Spleen (tissue), 13 donors: ENCODE measurements at places on chromosomes 5 and 9. TPM values are rescaled to one million over a fixed set of nuclear protein-coding genes. Genes with fewer than 3 reads are reported as not detected.

DNA sequence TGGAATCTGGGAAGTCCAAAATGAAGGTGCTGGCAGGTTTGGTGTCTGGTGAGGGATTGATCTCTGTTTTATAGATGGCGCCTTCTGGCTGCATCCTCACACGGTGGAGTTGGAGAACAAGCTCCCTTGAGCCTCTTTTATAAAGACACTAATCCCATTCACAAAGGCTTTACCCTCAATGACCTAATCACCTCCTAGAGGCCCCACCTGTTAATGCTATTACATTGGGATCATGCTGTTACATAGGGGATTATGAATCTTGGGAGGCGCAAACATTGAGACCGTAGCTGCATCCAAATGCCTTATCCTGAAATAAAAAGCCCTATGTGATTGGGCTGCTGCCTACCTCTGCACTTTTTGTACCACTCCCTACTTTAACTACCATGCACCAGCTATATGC is 197.1 kb upstream of the HMHB1 start:
- DNase-seq: no peak

DNA sequence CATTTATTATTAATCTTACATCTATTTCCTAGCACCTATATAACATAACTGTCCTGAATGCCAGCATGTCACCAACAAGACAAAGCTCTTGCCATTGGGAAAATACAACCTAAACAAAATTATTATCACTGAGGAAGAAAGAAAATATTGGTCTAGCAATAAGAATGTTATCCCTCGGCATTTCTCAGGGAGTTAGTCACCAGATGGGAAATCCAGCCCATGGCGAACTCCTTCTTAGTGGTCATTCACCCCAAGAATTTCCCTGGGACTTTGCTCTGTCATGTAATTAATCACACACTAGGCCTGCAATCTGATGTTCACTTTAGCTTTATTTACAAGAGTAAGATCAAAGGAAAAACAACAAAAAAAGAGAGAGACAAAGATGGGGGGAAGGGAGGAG is 56.1 kb upstream of the TAS2R1 start:
- DNase-seq: no peak

- DNase-seq: no peak
Measured at GRCh38 chr5:4730279-4730678, 409.9 kb upstream of the ADAMTS16 start.

- no peak for DNase-seq
Measured at GRCh38 chr9:109989296-109989695, 209.3 kb downstream of the PALM2AKAP2 start.

GRCh38 chr5:171029401-171029800 is 167.6 kb downstream of the RANBP17 start:
- no peak for DNase-seq

GRCh38 chr5:177478711-177479646 is 5.5 kb upstream of the DBN1 start:
- peak; percentile 88 for DNase-seq

- no peak for DNase-seq
Measured at GRCh38 chr5:173758676-173759075, 129.5 kb upstream of the CPEB4 start.

GRCh38 chr5:89728750-89729149 is 680.8 kb downstream of the CETN3 start:
- DNase-seq: no peak

DNA sequence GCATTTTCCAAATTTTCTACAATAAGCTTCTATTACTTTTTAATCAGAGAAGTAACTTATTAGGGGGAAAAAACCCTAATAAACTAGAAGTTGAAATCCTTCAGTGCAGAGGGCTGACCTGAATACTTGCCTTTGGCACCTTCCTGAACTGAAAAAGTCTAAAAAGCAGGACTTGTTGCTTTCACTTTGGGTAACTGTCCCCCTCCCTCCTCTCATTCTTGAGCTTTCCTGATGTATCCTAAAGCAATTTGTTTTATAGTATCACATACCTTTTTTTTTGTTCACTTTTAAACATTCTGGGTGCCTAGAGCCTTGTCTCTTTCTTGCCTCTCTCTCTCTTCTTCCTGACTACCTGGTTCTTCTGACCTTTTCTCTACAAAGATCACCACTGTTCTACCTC is 64.0 kb upstream of the ERBIN start:
- no peak for DNase-seq

DNA sequence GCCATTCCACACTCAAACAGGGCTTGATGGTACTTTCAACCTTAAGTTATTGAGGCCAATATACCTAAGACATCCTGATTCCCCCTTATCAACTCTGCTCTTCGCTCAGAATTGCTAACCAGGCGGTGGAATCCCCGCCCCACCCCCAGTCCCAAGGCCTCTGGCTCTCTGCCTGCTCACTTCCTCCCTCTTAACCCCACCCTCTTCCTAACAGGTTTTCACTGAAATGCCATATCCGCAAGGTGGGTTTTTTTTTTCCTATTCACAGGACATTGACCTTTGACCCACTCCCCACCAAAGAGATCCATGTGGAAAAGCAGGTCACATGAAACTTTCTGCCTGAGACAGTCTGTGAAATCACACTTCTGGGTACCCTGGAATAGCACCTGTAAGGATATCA is 66.6 kb upstream of the IFNK start:
- peak; percentile 79 for DNase-seq

- no peak for DNase-seq
Measured at GRCh38 chr9:211557-211956, 3.1 kb upstream of the DOCK8 start.

DNA sequence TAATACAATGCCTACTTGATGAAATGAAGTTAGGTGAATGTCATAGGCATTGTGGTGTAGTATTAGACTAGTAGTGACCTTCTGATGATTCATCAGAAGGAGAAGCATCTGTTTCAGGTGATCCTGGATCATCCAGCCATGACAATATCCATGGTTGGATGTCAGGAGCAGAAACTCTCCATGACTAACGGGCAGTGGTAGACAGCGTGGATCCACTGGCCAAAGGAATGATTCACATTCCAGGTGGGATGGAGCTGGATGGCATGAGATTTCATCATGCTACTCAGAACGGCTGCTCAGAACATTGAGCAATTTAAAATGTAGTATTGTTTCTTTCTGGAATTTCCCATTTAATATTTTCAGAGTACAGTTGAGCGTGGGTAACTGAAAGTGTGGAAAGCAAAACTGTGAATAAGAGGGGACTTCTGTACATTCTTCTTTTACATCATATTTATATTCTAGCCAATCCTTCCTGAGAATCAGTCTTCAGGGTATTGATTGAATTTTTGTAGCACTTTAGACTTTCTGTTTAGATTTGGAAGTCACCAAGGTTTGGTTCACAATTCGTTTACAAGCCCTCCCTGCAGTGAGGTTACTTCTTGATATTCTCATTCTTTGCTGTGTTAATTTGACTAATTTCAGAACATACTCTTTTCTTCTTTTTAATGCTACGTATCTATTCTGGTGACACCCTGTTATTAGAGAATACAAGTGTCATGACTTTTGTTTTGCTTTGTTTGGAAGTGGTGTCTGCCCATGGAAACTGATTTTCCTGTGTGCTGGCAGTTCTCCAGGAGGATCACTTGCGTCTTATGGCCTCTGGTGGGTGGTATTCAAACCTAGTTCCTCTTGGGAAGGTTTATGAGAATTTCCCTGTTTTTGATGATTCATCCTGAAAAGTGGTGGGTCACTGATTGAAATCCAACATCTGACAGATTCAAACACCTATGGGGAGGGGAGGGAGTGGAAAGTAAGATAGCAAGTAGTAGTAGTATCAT is 12.2 kb upstream of the CLINT1 start:
- DNase-seq: no peak

GRCh38 chr9:127735530-127736185 is 564 bp upstream of the TOR2A start:
- DNase-seq: no peak

GRCh38 chr5:86986837-86987236 is 280.8 kb upstream of the RASA1 start:
- DNase-seq: no peak

DNA sequence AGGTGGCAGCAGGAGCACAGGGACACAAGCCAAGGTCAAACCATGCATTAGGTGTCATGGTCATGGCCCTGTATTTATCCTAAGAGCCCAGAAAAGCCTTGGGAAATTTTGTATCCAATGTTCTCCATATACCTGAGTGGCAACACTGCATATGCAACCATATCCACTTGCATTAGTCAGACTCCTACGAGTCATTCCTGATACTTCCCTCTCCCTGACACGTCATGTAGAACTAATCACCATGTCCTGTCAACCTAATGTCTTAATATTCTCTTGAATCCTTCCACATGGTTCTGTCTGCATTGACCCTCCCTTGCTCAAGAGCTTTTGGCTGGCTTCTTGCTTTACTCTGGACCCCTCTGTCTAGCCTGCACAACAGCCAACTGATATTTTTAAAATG is 9.4 kb downstream of the SCGB3A2 start:
- DNase-seq: no peak

- DNase-seq: no peak
Measured at GRCh38 chr5:180557217-180557809, 34.0 kb downstream of the SCGB3A1 start.

DNA sequence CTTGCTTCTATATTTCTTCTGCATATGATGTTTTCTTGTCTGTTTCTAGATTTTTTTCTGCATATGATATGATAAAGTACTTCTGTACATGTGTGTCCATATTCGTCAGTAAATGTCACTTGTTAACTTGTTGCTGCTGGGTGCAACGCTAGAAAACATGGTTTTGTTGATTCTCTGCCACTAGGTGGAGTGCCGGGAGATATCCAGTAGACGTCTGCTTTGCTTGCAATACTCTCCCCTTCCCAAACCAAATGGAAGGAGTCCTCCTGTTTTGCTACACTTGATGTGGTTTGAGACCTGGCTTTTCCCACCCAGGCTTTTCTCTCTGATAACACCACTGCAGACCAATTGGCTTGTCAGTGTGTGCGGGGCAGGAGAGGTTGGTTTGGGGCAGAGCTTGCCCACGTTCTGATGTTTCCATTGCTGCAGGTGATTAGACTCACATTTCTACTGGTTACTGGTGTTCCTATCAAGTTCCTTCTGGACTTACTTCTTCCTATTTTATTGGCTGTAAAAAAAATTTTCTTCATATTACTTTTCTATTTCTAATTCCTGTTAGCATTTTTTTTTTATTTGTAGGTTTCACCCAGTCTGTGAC is 900.0 kb upstream of the CDH10 start:
- DNase-seq: no peak

- DNase-seq: no peak
Measured at GRCh38 chr5:144100702-144101101, 69.8 kb downstream of the YIPF5 start.

The ANKRD31 gene
- 0.20 TPM for total RNA-seq

The LEAP2 gene
- 1.9 TPM for total RNA-seq

The CTXN3 gene
- not detected for total RNA-seq

The TXNDC8 gene
- total RNA-seq: not detected

The PIGO gene
- total RNA-seq: 17.5 TPM

The PCDHA13 gene
- not detected for total RNA-seq

The COL27A1 gene
- total RNA-seq: 2.3 TPM

The ADAMTS13 gene
- 3.0 TPM for total RNA-seq

The KCNN2 gene
- 0.54 TPM for total RNA-seq
